CD4-positive, alpha-beta T cell (primary cell): ENCODE measurements at places on chromosomes 16 and 17.

- DNase-seq = no peak
These were observed 5.2 kb downstream of the ASGR1 start for GRCh38 chr17:7173687-7174602.

DNA sequence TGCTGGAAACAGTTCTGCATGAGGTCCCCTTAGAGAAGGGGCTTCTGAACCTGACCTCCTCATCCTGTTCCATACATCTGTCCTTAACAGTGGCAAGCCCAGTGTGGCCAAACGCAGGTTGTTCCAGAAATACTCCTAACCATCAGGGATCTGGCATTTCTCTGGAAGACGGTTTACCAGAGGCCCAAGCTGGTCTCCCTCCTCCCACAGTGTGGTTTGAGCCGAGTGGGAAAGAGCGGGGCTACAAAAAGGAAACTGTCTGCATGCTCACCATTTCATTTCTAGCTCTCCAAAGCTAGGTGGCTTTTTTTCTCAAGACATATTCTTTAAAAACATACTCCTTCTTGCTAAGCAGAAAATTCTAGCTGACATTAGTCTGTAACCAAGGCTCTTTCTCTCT, 6.0 kb downstream of the MXRA7 start:
- no peak for DNase-seq

DNA sequence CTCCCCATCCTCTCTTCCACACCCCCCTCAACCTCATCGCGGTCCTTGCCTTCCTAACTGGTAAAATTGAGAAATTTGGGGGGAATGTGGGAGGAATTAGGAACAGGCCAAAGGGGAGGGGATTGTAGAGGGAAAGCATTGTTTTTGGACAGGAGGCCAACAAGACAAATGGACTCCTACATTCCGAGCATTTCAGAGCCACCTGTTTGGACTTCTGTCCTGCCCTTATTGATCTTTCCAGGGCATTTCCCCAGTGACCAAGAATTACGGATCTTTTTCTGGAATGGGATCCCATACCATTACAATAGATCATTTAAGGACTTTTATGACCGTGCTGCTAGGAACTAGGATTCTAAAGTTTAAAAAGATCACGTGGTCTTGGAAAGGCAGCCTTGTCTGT, 221.3 kb upstream of the ASIC2 start:
- no peak for DNase-seq

GRCh38 chr17:44354582-44355561, 8.8 kb downstream of the FAM171A2 start:
- peak; percentile 69 for DNase-seq

- DNase-seq = no peak
These were observed 2.1 kb upstream of the SEZ6 start for GRCh38 chr17:29007860-29008455.

GRCh38 chr17:36667922-36668321, 66.5 kb downstream of the MRM1 start:
- DNase-seq = no peak

DNA sequence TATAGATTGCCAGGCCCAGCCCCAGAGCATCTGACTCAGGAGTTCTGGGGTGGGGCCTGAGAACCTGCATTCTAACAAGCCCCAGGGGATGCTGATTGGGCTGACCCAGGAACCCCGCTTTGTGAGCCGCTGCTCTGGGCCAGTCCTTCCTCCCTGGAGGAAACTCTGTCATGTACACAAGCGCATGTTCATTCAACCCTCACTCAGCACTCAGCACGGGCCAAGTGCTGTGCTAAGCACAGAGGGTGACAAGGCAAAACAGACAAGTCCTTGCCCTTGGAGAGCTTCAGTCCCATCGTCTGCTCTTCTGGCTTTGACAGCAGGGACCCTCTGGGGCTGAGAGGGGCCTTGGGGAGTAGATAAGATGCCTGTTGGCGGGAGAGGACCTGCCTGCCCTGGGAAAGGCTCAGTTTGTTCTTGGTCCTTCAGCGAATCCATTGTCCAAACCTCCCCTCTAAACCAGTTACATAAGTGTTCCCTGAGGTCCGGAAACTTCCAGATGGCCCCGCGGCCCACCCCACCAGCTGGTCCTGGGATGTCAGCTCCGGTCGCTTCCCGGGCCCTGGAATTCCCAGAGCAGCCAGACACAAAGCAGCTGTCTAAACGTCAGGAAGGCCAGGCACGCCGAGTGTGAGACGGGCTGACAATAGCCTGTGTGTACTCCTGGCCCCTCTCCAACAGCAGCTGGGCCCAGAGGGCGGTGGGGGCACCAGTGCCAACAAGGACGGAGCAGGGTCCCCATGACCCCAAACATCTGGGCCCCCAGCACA, 88.8 kb downstream of the ZDHHC7 start:
- no peak for DNase-seq

DNA sequence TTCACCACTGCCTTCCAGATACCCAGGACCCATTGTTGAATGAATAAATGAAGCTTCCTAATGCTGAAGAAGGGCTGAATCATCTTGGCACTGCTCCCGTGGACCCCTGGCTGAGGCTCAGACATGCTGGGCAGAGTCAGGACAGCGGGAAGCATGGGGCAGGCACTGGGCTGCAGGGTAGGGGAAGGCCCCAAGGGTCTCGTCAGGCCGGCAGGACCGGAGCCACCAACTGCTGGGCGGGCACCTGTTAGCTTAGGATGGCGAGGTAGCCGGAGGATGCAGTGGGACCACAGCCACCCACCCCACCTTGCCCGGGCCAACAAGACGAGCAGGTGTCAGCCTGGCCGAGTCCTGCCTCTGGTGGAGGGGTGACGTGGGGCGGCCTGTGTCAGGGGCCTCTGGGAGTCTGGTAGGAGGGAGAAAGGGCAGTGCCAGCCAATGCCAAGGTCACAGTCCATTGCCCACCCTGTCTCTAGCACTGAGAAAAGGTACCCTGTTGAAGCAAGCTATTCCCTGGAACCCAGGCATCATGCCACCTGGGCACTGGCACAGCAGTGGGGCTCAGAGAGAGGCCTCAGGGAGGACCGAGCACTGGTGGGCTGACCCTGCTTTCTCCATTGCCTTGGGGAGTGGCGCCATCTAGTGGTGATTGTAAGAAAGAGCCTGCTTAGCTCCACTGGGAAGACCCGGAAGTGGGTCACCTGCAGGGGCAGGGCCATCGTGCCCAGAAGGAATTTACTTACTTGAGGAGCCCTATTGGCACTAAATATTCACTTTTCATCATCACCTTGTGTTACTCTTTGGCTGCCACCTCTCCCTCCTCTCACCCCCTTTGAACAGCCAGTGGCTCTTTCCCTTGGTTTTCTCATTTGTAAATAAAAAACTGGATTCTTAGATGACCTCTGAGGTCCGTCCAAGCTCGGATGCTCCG, 3.0 kb upstream of the DLX3 start:
- DNase-seq = peak; percentile 88

DNA sequence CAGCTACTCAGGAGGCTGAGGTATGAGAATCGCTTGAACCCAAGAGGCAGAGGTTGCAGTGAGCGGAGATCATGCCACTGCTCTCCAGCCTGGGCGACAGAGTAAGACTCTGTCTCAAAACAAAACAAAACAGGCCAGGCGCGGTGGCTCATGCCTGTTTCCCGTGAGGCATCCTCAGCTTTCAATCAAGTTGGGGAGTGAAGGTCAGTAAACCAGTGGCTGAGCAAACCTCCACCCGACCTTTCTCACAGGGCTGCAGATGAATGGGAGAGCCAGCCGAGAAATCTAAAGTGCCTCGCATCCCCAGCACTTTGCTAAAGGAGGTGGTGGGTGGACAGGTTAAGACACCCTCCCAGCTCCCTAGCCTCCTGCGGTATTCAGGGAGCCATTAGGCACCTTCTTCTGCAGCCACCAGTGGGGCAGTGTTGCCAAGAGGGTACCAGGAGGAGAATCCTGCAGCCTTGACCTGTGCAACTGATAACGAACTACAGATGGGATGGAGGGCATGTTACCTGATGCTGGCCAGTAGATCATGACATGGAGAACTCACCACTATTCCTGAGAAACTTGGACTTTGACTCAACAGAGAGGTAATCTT, 59.0 kb downstream of the KPNA2 start:
- no peak for DNase-seq

DNA sequence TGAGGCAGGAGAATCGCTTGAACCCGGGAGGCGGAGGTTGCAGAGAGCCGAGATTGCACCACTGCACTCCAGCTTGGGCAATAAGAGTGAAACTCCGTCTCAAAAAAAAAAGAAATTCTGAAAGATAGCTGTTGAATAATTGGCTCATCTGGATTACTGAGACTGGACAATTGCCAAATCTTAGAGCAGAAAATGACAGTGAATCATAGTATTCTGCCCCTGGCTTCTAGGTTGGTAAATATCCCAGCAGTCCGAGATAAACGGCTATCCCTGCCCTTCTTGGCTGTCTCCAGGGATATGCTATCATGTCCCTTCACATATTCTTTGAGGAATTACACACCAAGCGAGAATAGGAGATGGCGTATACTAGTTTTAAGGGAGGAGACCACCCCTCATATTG, 35.5 kb upstream of the METTL16 start:
- DNase-seq = no peak
